ENCODE measurements at places on chromosomes 13 and 19.

DNA sequence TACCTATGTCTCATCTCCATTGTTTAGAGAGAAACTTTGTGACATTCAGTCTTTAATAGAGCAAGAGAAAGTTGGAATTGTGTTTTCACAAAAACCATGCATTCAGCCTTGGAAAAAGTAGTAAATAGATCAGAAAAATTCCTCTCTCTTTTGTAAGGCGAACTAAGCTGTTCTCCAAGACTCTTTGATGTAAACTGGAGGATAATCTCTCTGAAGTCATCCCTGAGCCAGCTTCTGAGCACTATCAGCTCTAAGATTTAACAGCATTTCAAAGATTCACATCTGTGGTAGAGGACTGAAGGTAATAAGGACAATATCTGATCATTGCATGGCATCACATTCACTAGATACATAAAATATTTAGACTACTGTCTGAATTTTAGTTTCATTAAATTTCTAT, 904.6 kb upstream of the ATXN8OS start:
- no peak overlapping the region for H3K4me3 ChIP-seq
- H3K4me1 ChIP-seq = no peaks in the 10 kb centered on the region
- no peaks in the 10 kb centered on the region for H3K36me3 ChIP-seq
- no peak overlapping the region for H3K27ac ChIP-seq

GRCh38 chr19:14349426-14349825, 31.8 kb upstream of the ADGRE5 start:
- no peak overlapping the region for H3K4me3 ChIP-seq
- H3K36me3 ChIP-seq = no peaks in the 10 kb centered on the region
- DNase-seq = no peak

DNA sequence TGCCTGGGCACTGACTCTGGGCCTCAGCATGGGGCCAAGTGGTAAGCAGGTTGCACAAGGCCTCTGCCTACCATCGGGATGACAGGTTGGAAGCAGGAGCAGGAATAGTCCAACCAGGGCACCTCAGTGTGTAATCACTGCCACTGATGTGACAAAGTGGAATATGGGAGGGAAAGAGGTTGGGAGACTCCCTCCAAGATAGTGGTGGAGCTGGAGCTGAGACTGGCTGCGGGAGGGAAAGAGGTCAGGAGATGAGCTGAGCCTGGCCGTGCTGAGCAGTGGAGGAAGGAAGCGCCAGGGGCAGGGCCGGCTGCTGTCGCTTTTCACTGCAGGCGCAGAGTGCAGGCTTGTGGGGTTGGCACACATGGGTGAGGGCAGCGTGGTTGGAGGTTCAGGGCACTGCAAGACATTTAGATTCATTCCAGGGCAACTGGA, 6.8 kb downstream of the UPF3A start:
- H3K27ac ChIP-seq = no peak overlapping the region
- no peak for DNase-seq
- peaks cover 52% of the 10 kb centered on the region for H3K36me3 ChIP-seq
- H3K4me3 ChIP-seq = no peak overlapping the region
- H3K4me1 ChIP-seq = no peaks in the 10 kb centered on the region

GRCh38 chr13:81957121-81957520, 1616.2 kb upstream of the SPRY2 start:
- DNase-seq = no peak
- no peaks in the 10 kb centered on the region for H3K27me3 ChIP-seq
- H3K36me3 ChIP-seq = no peaks in the 10 kb centered on the region
- H3K27ac ChIP-seq = no peak overlapping the region
- H3K4me3 ChIP-seq = no peak overlapping the region
